ENCODE measurements at places on chromosomes 1 and 21.

- DNase-seq, result no peak
Measured at GRCh38 chr1:160134791-160135572, 16.4 kb upstream of the ATP1A4 start.

DNA sequence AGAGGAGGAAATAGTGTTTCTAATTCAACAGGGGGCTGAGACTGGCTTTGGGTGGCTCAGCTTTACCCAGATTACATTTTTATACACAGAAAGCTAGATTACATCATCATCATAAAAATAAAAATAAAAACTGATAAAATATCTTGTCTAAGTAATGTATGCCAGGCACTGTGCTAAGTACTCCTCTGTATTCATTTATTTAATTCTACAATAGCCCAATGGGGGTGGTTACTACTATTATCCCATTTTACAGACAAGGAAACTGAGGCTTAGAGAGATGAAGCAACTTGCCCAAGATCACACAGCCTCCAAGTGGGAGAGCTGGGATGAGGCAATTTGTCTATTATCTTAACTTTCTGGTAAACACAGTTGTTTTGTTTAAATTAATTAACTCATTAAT, 62.3 kb upstream of the ECE1 start:
- DNase-seq, result no peak

DNA sequence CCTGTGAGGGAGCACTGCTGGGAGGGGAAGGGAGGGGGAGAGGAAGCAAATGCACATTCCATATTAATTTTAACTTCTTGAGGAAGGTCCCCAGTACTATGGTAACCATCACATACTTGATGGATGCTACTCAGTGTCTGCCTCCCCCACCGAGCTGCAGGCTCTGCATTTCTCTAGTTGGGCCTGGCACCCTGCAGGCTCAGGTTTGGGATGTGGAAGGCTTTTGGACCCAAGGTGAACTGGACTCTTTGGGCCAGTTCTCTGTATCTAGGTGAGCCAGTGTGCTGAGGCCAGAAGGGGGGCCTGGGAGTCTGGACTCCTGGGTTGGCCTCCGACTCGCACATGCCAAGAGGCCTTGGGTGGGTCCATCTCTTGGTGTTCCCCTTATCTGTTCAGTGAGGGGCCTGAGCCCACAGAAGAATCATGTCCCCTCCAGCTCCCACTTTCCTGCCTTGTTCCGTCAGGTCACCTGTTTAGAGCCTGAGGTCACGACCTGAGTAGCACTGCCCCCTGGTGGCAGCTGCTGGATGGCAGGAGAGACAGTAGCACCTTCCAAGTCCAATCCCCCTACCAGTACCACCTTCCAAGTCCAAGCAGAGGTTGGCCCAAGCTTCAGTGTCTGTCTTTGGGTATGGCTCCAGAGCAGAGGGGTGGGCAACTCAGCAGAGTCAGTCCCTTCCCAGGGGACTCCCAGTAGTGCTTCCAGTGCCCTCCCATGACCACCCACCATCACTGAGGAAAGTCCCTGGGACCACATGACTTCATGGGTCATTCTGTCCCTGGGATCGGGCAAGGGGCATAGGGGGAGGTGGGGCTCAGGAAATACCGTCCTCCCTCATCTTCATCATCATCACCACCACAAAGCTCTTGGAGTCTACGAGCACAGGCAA, 241.8 kb downstream of the TRABD2B start:
- peak; percentile 31 for DNase-seq

DNA sequence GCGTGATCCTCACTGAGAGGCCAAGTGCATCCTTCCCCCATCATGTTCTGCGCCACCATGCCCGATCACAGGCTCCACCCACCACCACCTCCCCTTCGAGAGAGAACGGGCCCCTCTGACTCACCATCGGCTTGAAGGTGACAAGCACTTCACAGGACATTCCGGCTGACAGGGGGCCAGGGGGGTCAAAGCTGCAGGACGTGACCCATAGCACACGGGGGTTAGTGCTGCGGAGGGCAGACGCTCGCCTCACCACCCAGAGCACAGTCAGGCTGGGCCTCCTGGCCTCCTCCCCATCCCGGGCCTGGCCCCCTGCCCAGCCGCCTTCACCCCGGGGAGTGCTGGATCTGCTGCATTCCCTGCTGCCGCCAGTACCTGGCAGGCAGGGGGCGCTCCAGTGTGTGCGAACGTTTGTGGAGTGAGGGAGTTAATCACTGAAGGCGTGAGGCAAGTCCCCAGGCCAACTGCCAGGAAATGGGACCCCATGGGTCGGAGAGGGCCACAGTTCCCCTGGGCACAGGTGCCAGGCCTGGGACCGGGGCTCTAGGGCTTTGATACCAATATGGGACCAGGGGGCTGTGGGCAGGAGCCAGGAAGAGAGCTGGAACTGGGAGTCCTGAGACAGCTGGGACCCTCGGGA, 40.9 kb upstream of the TMEM52 start:
- DNase-seq, result peak; percentile 48

- no peak for DNase-seq
Measured at GRCh38 chr1:184893695-184894094, 80.6 kb downstream of the NIBAN1 start.

GRCh38 chr1:76473591-76473990, 393.7 kb upstream of the ST6GALNAC5 start:
- no peak for DNase-seq

- no peak for DNase-seq
Measured at GRCh38 chr1:180888870-180889269, 23.8 kb upstream of the KIAA1614 start.

DNA sequence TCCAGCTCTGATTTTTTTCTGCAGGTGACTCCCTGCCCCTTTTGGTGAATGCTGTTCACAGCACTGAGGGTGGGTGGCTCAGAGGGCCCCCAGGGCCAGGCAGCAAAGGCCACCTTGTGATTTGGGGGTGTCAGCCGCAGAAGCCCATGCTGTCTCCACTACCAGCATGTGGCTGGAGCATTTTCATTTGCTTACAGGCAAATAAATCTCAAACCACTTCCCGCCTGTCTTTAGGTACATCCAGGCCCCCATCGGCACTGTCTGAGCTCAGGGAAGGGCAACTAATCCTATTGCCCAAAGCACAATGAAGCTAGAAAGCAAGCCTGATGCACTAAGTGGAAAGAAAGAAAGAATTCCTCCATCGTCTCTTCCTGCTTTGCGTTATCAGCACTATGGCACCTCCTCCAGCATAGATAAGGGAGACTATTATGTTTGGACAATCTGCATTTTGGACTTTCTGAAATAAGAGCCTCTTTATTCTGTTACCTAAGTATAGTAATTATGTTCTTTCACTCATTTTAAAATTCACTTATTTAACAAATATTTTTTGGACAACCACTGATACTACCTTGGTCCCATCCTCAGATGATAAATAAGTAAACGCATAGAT, 100.5 kb upstream of the TLR5 start:
- no peak for DNase-seq

DNA sequence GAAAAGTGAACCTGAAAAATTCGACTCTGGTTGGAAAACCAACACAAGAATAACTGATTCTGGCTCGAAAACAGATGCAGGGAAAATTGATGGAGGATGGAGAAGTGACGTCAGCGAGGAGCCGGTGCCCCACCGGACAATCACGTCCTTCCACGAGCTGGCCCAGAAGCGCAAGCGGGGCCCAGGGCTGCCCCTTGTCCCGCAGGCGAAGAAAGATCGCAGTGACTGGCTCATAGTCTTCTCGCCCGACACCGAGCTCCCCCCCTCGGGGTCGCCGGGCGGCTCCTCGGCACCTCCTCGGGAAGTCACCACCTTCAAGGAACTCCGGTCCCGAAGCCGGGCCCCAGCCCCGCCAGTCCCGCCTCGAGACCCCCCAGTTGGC, 1.9 kb downstream of the RUSC1 start:
- DNase-seq, result no peak
